Inflammatory macrophage treated with lipopolysaccharide for 4 hours (primary cell): ENCODE measurements at places on chromosomes 16 and 17.
A peak's percentile ranks its signal among the peaks of the same experiment; 100 is the strongest.

DNA sequence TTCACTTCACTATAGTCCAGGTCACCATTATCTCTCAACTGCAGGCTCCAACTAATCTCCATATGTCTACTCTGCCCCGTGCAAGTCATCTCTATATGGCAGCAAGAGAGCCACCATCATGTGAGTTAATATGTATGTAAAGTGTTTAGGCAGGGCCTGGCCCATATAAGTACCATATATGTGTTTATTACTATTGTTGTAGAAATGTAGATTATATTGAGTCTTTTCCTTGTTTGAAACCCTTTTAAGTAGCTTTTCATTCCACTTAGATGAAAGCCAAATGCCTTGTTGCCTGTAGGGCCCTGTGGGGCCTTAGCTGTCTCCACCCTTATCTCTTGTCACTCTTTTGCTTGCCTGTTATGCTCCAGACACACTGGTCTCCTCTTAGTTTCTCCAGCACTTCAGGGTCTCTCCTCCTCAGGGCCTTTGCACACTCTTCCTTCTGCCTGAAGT lies 164.0 kb downstream of the PHKB start:
- no peak for DNase-seq

DNA sequence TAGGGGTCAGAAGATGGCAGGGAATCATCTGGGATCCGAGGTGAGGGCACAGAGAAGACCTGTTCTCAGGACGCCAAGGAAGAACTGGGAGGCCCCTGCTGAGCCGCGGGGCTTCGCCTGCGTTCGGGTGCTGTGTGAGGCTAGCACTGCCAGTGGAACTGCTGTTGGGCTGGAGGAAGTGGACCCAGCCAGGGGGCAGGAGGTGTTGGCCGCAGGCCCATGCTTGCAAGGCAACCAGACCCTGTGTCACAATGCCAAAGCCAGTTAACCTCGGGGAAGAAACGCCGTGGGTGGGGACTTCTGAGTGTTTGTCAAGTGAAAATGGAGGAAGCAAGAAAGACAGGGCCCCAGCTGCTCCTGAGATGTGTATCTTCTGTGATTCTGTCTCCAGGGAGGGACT lies 185.5 kb downstream of the LGALS9B start:
- peak; percentile 98 for DNase-seq

GRCh38 chr17:38735161-38735997 lies 5.2 kb downstream of the CISD3 start:
- peak; percentile 45 for DNase-seq

DNA sequence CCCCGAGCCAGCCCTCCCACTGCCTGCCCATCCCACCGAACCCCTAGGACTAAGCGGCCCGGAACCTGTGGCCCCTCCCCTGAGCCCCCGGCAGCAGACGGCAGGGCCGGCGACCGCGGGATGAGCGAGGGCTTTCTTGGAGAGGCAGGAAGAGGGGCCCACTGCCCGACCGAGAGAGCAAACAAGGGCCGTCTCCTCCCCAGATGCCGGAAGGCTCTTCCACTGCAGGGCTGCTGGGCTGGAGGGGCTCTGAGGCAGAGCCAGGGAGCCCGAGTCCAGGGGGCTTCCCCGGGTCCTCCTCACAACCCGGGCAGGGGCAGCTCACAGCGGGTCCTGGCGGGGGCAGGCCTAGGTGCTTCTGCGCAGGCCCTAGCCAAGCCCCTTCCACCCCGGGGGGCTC lies 2.9 kb downstream of the PERCC1 start:
- no peak for DNase-seq

GRCh38 chr17:78337244-78338109 lies 22.4 kb downstream of the SOCS3 start:
- peak; percentile 99 for DNase-seq

DNA sequence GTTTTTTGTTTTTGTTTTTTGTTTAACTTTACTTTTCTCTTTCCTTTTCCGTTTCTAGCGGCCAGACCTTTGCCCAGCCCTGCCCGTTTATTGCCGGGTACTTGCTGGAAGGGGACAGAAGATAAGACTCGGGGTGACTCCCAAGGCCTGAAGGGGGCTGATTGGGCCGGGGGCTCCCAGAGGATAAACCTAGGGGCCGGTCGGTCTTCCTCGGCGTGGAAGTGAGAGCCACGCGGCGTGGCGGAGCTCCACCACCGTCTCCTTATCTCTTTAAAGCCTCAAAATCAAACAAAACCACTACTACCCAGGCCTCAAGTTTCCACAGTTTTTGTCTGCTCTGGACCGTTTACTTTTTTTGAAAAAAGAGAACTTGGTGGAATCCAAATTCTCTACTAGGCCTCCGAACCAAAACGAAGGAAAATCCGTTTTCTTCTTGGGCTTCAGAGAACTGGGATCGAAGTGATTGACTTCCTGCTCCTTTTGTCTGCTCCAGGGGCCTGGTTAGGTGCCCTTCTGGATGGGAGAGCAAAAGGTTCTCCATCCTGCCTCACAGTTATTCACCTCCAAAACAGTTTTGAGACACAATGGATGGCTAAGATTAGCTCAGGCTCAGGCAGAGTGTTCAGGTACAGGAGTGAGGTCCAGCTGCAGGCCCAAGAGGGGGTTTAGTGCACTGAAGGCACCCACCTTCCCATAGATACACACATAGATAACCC lies 8.5 kb upstream of the HOXB9 start:
- DNase-seq = no peak

- peak; percentile 81 for DNase-seq
These were observed 8.3 kb upstream of the HEATR6 start for GRCh38 chr17:60086818-60087591.

- DNase-seq = no peak
These were observed 94.5 kb downstream of the CRISPLD2 start for GRCh38 chr16:84914273-84914672.

DNA sequence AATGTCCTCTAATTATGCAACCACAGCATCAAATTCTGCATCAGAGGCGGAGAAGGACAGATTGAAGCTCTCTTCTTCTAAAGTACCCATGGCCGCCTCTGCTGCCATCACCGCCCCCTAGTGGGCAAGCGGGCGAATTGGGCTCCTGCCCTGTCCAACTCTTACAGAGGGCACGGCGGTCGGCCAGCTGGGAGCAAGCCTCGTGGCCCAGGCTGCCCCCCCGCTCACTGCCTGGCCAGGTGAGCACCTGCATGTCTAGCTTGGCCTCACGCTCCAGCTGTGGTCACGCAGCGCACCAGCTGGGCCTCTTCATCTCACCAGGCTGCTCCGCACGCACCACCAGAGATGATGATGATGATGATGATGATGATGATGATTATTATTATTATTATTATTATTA lies 146.1 kb upstream of the TOM1L1 start:
- DNase-seq = no peak

GRCh38 chr17:56121191-56122051 lies 31.9 kb upstream of the ANKFN1 start:
- DNase-seq = no peak

GRCh38 chr17:67982034-67982640 lies 14.1 kb downstream of the C17orf58 start:
- no peak for DNase-seq

GRCh38 chr16:2816751-2817339 lies at the start of gene PRSS21:
TSS of gene PRSS21 (plus strand) at chr16:2817237. CDS start at chr16:2817269, 32 bp downstream.
- no peak for DNase-seq

DNA sequence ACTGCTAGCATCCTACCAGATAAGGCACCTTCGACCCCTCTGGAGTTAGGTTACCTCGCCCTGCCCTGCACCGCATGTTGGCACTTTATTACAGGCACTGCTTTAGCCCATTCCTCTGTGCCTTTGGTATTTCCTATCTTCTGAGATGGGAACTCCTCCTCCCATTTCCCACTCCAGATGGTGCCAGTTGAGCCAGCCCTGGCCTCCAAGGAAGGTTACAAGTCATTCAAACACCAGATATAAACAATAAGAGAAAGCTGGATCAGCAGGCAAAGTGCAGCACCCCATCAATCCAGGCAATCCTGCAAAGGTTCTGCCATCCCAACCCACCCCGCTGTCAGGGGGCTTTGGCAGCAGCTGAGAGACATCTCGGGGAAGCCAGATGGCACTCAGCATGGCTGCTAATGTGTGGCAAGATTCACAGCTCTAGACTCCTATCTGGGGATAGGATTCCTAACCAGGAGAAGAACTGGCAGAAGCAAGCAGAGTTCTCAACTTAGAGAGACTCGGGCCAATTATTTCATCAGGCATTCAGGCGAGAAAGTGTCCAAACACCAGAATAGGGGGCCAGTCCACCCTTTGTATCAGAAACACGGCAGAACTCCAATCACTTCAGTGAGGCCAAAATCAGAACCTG lies 113.0 kb downstream of the COPRS start:
- no peak for DNase-seq

DNA sequence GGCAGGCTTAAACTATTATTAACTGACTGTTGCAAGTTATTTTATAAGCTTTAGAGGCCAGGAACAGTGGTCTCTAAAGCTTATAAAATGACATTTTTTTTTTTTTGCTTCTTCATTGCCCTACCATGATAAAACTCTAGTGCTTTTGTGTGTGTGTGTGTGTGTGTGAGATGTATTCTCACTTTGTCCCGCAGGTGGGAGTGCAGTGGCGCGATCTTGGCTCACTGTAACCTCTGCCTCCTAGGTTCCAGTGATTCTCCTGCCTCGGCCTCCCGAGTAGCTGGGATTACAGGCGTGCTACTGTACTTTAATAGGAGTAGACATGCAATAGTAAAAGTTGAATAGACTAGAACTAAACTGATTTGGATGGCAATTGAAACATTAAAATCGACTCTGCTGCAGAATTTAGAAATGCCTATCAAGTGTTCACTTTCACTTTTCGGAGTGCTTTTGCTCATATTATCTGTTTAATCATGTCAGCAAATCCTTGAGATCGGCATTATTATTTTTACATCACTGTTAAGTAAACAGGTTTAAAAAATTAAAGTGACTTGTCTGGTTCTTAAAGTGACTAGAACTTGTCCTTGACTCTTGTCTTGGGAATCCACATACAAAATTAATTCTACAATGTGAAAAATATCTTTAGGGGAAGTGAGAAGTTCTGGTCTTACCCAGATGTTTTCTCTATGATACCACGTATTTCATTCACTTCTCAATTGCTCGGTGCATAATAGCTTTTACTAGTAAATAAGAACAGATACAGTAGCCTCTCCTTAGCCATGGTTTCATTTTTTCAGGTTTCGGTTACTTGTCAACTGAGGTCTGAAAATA lies 8.4 kb upstream of the PCTP start:
- DNase-seq = no peak

- no peak for DNase-seq
These were observed 43.6 kb downstream of the TEX14 start for GRCh38 chr17:58648236-58648635.

DNA sequence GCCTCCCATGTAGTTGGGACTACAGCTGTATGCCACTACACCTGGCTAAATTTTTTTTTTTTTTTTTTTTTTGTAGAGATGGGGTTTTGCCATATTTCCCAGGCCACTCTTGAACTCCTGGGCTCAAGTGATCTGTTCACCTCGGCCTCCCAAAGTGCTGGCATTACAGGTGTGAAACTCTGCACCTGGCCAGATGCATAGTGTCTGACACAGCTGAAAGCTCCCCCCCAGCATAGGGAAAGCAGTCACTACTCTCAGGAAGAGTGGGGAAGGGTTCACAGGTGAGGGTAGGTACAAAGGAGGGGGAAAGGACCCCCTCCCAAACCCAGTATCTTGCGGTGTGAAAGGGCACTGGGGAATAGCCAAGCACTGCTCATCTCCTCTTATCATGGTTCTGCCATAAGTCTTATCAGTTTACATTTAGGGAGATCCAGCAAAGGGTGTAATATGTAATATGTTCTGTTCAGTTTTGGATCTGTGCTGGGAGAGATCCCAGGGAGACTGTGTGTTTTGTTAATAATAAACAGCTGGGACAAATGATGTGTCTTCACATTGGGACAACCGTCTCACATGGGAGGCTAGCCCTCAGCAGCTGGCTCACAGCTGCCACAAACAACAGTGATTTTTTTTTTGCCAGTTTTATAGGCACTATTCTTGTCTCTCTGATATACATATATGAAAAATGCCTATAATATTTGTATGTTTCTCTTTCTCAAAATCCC lies 6.8 kb upstream of the CAVIN1 start:
- DNase-seq = no peak

DNA sequence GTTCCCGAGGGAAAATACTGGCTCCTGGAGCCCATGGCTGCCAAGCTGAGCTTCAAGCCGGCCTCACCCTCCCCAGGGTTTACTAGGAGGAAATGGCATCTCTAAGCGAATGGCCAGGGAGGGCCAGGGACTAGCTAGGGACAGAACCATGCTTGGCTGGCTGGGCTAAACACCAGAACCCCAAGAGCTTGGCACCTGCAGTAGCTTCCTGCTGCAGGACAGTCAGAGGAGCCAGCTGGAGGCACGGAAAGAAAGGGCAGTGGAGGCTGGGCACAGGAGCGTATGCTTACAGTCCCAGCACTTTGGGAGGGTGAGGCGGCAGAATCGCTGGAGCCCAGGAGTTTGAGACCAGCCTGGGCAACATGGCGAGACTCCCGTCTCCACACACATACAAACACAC lies 33.7 kb downstream of the PEMT start:
- no peak for DNase-seq

- no peak for DNase-seq
These were observed 335.7 kb downstream of the GRIN2A start for GRCh38 chr16:9846362-9847099.

GRCh38 chr17:82338858-82339633 lies 5.5 kb upstream of the SECTM1 start:
- DNase-seq = no peak

- DNase-seq = peak; percentile 33
These were observed 456.2 kb upstream of the DYNLRB2 start for GRCh38 chr16:80084614-80085013.

DNA sequence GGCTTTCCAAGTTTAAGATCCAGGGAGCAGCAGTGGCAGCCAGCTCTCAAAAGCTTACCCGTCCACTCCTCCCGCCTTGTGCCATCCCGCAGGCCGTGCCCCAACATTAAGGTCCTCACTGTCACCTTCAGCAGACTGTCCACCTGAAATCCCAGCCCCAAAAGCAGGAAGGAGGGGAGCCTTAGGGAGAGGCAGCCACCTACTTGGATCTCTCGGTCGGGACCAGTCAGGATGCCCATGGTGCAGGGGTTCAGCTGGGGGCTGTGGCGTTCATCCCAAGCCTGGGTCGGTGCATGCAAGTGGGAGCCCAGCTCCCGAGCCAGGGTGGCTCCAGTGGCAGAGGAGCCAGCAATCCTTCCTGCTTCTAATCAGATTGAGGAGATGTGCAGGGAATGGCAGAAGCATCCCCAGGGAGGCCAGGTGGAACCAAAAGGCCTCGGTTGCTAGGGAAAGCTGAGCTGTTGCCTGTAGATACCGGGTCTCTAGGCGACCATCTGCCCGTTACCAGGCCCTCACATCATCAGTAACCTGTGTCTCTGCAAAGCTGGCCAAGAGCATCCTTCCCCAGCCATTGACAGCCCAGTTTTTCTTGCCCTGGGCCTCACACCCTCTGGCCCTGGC lies 24.6 kb downstream of the CNGB1 start:
- no peak for DNase-seq

DNA sequence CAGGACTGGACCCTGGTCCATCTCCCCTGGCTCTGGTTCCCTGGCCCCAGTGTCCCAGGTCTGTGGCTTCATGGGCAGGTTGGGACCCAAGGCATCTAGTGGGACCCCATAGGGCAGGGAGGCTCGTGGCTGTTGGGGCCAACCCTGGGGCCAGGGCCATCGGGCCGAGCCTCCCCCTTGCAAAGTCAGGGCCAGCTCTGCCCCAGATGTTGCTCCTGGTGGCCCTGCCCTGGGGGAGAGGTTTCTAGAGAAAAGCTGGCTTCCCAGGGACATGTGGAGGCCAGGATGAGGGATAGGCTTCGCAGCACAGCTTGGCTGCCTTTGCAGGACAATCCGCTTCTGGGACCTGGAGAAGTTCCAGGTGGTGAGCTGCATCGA lies 16.6 kb downstream of the KATNB1 start:
- no peak for DNase-seq

- no peak for DNase-seq
These were observed 195.9 kb downstream of the HS3ST3A1 start for GRCh38 chr17:13405807-13406206.

- no peak for DNase-seq
These were observed 67.5 kb upstream of the TMEM132E start for GRCh38 chr17:34511931-34512330.
